ENCODE measurements at places on chromosomes 7 and 10.

DNA sequence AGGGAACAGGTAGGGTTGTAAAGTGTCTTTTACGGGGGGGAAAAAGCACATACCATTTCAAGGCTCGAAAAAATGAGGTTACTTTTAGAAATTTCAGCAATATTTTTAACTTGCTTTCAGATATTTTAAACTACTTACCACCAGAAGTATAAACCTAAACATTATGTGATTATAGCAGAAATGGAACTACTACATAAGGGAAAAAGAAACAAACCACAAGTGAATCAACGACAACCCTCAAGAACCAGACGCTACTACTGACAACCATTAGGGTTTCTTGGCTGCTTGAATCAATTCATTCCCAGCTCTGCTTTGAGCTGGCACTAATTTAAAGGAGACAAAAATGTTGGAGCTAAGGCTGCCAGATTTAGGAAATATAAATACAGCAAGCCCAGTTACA, 80.1 kb downstream of the ZFAND4 start:
- no peak for DNase-seq

DNA sequence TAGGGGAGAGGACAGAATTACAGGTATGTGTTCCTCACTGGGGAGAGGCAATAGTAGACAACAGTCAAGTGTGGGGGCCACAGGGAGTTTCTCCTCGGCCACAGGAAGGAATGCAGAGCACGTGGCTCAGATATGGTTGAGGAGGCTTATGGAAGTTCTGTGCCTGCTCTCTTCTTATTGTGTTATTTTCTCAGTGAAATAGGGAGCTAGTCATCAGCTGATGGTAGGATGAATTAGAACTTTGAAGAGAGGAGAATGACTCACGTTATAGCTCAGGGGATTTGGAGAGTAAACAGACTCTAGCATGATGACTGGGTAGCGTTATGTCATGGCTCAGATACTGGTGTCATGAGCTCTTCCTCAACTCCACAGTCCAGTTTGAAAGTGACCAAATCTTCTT, 308.3 kb upstream of the IGFBP3 start:
- no peak for DNase-seq

- no peak for DNase-seq
These were observed 31.5 kb downstream of the MTURN start for GRCh38 chr7:30166155-30166840.

- no peak for DNase-seq
These were observed 3.9 kb downstream of the MYL10 start for GRCh38 chr7:101625031-101625791.

DNA sequence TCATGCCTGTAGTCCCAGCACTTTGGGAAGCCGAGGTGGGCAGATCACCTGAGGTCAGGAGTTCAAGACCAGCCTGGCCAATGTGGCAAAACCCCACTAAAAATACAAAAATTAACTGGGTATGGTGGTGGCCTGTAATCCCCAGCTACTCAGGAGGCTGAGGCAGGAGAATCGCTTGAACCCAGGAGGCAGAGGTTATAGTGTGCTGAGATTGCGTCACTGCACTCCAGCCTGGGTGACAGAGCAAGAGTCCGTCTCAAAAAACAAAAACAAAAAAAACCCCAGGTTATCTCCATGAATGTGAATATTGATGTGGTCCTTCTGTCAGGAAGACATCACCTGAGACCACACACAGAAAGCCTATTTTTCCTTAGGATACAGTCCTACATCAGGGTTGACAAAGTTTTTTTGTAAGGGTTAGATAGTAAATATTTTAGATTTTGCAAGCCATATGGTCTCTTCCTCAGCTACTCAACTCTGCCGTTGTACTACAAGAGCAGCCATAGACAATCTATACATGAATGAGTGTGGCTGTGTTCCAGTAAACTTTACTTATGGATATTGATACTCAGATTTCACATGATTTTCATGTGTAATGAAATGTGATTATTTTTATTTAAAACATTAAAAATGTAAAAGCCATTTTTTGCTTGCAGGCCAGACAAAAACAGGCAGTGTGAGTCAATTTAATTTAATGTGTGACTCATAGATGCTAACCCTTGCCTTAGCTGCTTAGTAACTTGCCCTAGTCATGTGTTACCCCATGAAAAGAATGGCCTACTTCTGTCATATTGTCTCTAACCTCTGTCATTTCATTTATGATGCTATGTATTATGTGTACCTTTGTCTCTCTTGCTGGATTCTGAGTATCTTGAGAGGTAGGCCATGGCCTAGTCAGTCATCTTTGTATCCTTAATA, 78.1 kb downstream of the TPST1 start:
- DNase-seq: peak; percentile 20

- no peak for DNase-seq
These were observed 78.0 kb downstream of the ADARB2 start for GRCh38 chr10:1659221-1659791.

DNA sequence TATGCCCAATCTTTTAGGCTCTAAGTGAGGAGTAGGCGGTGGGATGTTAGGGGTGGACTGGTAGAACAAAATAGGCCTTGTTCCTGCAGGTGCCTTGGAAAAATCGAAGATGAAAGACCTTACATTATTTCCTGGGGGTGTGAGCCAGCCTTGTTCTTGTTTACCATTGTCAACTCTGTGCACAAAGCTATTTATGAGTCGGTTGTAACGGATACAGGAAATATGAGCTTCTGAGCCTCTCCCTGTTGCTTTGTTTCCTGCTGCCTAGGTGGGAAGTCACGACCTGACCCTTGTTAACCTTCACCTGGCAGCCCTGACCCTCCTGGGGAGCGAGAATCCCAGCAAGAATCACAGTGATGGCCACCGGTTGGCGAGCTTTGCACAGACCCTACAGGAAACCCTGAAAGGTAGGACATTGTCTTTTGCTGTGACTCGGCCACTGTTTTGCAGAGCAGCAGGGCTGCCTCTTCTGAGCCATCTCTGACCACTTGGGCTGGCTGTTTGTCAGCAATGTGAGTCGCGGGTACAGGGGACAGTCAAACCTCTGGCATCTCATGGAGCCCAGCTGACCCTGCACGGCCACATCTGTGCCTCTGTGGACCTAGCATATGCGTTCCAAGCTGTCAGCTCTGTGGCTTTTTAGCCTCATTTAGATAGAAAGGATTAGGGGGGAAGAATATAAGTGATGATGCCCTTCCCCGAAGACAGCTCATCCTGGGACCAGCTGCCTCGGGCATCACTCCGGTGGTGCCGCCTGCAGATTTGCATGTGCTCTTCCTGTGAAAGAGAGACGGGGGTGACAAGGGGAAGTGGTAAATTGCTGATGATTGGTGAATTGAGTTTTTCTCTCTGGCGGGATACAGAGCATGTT, 102.1 kb upstream of the ANLN start:
- no peak for DNase-seq

DNA sequence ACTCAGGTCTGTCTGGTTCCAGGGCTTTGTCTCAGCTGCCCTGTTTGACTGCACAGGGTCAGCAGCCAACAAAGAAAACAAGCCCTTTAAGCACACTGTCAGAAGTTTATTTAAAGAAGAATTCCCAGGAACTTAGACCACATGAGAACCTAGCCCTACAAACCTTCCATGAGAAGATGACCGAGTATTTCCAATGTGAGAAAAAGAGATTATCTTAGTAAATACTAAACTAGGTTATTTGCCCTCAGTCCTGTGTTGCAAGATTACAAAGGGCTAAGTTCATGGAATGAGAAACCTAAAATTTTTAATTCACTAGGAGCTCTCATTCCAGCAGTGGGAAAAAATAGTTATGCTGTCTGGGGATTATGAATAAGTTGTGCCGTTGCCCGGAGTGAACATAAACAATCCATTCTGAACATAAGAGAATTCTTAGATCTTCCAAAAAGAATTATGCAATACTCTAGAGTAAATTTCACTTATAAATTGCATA, 46.7 kb downstream of the NOC3L start:
- no peak for DNase-seq

DNA sequence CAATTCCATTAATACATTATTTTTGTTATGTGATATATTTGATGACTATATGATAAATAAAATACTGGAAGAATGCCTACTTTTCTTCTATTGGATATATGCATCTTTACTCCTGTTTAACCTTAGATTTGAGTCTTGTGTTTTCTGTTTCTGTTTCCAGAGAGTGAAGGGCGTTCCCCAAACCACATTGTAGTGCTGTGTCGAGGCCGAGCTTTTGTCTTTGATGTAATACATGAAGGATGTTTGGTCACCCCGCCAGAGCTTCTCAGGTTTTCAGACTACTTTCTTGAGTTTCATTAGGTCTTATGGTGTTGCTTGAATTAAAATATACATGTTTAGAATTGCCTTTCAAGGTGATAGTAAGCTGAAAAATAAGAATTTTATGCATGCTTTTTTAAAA, 23.8 kb downstream of the CROT start:
- DNase-seq: no peak

DNA sequence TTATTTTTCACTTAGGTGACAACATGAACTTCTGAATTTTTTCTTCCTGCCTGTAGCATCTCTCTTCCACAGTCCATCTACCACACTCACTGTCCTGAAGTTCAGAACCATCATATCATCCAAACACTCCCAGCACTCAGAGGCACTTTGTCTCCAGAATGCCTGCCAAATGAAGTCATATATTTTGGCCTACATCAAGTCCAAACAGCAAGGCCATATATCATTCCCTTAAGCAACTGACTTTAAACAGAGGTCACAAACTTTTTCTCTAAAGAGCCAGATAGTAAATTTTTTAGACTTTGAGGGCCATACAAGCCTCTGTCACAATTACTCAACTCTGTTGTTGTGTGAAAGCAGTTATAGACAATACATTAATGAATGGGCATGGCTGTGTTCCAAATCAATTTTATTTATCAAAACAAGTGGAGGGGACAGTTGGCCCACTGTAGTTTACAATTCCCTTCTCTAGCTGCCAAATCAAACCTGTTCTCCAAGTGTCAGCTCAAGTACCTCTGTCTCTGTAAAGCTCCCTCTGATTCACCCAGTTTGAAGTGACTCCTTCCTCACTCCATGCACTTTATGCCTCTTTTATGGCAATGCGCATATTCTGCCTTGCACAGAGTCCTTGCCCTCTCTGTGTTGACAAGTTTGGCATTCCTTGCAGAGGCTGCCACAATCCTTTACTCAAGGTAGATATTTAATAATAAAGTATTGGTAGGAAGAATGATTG, 305.7 kb downstream of the FZD1 start:
- no peak for DNase-seq

DNA sequence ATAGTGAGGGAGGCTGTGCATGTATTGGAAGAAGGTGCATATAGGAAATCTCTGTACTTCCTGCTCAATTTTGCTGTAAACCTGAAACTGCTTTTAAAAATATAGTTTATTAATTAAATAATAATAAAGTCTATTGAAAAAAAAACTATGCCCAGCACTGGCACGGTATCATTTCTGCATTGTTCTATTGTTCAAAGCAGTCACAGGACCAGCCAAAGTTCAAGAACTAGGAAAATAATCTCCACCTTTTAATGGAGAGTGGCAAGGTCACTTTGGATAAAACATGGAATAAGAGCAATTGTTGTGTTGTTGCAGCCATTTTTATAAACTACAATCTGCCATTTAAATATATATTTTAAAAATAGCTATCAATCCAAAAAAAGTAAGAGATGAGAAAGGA, 24.7 kb downstream of the ASAH2 start:
- DNase-seq: no peak

- peak; percentile 5 for DNase-seq
These were observed 449.1 kb upstream of the ANKRD30A start for GRCh38 chr10:36676321-36676720.

DNA sequence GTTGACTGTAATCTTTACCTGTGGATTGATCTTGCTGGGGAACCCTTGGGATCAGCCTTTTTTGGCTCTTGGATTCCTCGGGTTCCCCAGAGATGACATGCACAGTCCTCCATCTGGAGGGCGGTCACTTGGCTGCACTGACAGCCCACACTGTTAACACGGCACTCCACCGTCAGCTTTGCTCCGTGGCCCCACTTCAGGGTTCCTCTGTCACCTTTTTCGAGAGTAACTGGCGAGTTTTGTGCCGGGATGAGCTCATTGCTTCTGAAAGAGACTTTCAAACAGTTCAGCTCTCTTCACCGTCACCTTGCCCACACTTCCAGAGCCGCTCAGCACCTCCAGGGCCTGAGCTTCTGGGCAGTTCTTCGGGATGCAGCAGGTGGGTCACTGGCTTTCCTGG, 42.4 kb downstream of the PROSER2 start:
- DNase-seq: no peak

DNA sequence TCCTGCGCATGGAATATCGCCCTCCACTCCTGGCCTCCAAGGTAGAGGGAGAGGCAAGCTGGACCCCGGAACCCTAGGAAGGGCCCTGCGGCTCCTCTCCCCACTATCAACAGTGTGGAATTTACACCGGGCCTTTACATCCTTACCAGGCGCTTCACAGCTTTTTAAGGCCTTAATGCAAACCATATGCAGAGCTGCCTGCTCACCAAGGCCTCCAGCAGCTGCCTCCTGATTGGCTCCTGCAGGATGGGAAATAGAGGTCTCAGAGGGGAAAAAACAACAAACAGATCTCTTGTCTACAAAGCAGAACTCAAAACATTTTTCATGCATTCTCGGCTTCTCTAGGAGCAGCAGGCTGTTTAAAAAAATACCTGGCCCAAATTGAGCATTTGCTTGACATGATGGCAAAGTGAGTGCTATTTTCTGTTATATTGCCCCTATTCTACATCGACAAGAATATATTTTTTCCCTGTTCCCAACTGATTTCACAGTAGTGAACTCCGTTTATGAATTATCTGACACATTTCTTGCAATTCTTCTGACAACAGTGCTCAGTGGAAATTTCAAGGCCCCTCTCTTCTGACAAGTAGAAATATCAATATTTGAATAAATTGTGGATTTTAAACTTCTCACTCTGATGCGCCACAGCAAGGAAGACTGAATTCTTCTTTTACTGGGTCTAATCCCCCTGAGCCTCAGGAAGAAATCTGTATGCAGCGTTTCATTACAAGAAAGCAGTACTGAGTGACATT, 51.7 kb downstream of the EBF3 start:
- no peak for DNase-seq

- DNase-seq: no peak
These were observed 71.4 kb upstream of the NFKB2 start for GRCh38 chr10:102324061-102324460.
